ENCODE measurements at places on chromosomes 12 and 14. TPM values are rescaled to one million over a fixed set of nuclear protein-coding genes. Genes with fewer than 3 reads are reported as not detected.

CCDC196 gene
- total RNA-seq, result not detected

TBX3 gene
- total RNA-seq, result not detected

DLK1 gene
- not detected for total RNA-seq

DNA sequence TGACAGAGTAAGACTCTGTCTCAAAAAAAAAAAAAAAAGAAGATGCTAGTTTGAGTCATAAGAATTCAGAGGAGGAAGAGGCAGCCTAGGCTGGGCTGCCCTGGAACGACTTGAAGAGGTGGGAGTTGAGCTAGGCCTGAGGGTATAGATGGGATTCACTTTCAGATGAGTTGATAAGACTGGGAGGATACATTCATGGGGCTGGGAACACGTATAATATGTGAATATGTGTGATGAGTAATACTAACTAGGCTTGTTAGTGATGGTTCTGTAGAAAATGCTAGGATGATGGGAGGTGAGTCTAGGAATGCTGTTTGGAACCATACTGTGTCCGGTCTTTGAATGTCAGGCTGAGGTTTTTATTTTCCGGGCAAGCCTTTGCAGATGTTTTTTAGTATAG is 9.0 kb downstream of the PLEKHA5 start:
- no peak overlapping the region for H3K4me3 ChIP-seq
- no peaks in the 10 kb centered on the region for H3K36me3 ChIP-seq
- no peak overlapping the region for H3K27ac ChIP-seq
- peaks cover 7% of the 10 kb centered on the region for H3K27me3 ChIP-seq
- no peaks in the 10 kb centered on the region for H3K4me1 ChIP-seq

GPR162 gene
- total RNA-seq, result 0.29 TPM

DNA sequence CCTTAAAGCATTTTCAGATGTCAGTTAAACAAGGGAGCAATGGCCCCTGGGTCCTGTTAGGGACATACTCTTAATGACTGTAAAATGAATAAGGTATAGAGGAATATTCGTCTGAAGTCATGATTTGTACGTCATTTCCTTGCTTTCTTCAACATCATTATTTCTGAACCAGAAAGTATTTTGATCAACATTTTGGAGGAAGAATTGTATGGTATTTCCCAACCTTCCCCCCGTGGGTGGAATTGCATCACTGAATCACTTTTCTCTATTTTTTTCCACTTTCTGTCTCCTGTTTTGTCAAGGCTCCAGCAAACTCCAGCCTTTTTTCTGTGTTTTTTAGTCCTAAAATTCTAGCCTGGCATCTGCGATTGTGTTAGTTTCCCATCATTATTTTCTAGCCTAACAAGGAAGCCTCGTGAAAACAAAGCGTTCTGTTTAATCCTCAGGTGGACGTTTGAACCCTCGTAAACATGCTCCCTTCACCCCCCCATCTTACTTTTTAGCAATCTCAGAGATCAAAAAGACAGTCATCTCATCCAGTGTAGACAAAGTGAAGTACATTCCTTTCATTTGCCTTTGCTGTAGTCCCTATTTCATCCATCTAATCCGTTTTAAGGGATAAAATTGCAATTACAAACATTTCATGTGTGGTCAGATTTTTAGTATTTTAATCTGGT is 62.3 kb downstream of the ETV6 start:
- no peak for DNase-seq
- no peak overlapping the region for H3K27ac ChIP-seq
- peaks cover 8% of the 10 kb centered on the region for H3K4me1 ChIP-seq
- no peaks in the 10 kb centered on the region for H3K27me3 ChIP-seq
- H3K36me3 ChIP-seq, result peaks cover 27% of the 10 kb centered on the region

COX8C gene
- total RNA-seq, result not detected

TTC7B gene
- total RNA-seq, result 2.7 TPM

DNA sequence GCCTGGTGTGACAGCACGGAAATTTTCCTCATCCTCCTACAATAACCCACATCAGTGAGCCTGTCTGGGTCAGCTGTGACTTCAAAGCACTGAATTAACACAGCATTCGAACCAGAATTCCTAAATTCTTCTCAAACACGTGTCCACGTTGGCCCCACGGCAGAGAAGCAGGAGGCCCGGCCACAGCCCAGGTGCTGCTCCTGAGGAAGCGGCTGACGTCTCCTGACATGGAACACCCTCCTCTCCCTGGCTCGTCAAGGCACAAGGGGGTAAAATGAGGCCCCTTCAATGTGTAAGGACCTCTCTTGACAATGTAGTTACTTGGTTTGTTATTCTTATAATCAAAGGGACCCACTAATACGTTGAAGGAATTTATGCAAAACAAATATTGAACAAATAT is 156.3 kb upstream of the GSC start:
- no peak overlapping the region for H3K27ac ChIP-seq
- H3K27me3 ChIP-seq, result no peaks in the 10 kb centered on the region
- no peaks in the 10 kb centered on the region for H3K4me1 ChIP-seq

DNA sequence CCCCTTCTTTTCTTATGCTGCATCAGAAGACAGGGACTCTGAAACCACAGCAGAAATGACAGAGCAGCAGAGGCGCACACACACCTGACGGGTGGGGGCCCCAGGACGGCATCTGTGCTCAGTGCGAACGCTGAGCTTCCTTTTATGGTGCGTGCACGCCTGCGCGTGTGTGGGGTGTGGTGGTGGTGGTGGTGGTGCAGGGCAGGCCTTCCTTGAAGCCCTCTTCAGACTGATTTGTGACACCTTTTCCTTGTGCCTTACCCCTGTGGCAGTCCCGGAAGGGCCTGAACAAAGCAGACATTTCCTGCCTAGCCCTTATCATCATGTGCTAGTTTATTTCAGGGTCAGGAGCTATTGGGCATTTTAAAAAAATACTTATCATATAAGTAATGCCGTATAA is 75.7 kb downstream of the TSPAN9 start:
- DNase-seq, result no peak
- peaks cover 16% of the 10 kb centered on the region for H3K27me3 ChIP-seq
- no peaks in the 10 kb centered on the region for H3K4me1 ChIP-seq
- H3K4me3 ChIP-seq, result no peak overlapping the region

GRCh38 chr12:118359541-118359915 is 13.2 kb downstream of the TAOK3 start:
- H3K4me1 ChIP-seq, result peaks cover 36% of the 10 kb centered on the region
- peak overlapping the region; percentile 91 for H3K27ac ChIP-seq

GRCh38 chr12:91633734-91634357 is 451.2 kb upstream of the DCN start:
- H3K4me3 ChIP-seq, result no peak overlapping the region
- H3K27ac ChIP-seq, result no peak overlapping the region
- H3K27me3 ChIP-seq, result no peaks in the 10 kb centered on the region
- no peaks in the 10 kb centered on the region for H3K4me1 ChIP-seq
- H3K36me3 ChIP-seq, result no peaks in the 10 kb centered on the region
- DNase-seq, result no peak

GRCh38 chr12:54140588-54141388 is 48.0 kb downstream of the SMUG1 start:
- H3K4me1 ChIP-seq, result no peaks in the 10 kb centered on the region
- no peak for DNase-seq
- H3K27me3 ChIP-seq, result peaks cover 62% of the 10 kb centered on the region
- H3K27ac ChIP-seq, result no peak overlapping the region
- H3K4me3 ChIP-seq, result no peak overlapping the region

DNA sequence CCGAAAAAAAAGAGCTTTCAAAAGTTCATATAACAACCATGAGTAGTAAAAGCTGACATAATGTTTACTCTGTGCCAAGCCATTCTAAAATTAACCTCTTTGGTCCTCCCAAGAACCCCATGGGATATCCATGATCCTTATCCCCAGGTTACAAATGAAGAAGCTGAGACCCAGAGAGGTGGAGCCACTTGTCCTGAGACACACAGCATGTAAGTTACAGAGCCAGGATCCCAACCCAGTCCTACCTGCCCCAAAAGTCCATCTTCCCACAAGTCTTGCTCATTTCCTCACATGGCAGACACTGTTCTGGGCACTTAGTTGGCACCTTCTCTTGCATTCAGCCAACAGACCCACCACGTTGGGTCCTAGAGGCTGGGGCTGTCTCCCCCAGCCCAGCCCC is 37.1 kb downstream of the TRPV4 start:
- peaks cover 3% of the 10 kb centered on the region for H3K27me3 ChIP-seq
- no peaks in the 10 kb centered on the region for H3K36me3 ChIP-seq
- no peak overlapping the region for H3K27ac ChIP-seq
- H3K4me1 ChIP-seq, result no peaks in the 10 kb centered on the region
- DNase-seq, result no peak
- H3K4me3 ChIP-seq, result no peak overlapping the region

DNA sequence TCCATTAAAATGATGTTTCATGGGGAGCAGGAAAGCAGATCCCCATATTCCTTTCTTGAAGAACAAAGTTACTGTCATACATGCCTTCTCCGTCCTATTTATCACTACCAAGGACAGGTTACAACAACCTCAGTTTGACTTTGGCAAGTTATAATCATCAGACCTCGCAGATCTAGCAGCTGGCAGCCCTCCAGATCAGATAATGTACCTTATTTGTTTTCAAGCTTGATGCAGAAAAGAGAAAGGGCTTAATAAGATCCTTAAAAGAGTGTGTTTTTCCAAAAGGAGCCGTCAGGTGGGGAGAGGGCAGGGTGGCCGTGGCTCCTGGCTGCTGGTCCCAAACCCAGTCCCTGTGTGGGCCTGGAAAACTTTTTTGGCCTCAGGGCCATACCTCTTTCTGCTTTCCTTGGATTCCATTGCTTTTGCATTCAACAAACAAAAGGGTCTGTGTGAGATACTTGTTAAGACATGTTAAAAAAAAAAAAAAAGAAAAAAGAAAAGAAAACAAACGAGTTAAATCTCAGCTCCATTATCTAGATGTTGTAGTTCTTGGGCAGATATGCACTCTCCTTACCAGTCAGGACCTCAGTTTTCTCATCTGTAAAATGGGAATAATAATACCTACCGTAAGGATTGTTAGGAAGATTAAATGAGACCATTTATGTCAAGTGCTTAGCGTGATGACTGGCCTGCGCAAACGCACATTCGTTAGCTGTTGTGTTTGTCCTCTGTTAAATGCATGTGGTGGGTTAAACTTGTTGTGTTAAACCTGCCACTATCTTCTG is 64.6 kb downstream of the B4GALNT3 start:
- H3K27ac ChIP-seq, result no peak overlapping the region
- DNase-seq, result no peak
- H3K27me3 ChIP-seq, result peaks cover 3% of the 10 kb centered on the region

DNA sequence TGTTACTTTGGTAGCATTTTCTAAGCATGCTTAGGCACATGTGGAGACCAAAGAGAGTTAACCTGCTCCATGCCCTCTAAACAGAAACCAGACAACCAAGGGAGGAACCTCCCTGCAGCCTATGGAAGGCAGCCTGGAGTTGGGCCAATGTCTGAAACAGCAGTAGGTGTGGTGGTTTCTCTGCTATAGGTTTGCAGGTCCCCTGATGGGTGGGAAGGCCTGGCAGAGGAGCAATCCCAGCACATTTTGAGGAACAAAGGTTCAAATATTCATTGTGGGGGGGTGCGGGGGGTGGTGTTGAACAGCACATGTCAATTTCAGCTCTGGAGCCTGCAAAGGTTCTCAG is 65.4 kb downstream of the DACT1 start:
- H3K4me1 ChIP-seq, result no peaks in the 10 kb centered on the region
- no peak overlapping the region for H3K4me3 ChIP-seq
- H3K27ac ChIP-seq, result no peak overlapping the region
- H3K36me3 ChIP-seq, result no peaks in the 10 kb centered on the region

DNA sequence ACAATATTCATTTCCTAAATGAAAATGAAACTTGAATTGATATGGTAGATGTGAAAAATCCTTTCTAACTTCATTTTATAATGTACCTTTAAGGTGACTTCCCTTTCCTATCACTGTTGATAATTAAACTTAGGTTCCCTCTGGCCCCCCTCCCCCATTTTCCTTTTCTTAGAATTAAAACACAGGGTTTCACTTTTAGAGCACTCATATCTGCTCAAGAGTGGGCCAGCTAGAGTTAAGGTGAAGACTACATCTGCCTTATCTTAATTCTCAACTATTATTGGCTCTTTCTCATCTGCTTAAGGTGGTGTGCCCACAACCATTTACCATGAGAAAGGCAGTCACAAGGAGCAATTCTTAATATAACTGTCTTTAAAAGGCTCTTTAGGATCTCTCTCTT is 49.7 kb downstream of the LIN52 start:
- H3K4me3 ChIP-seq, result no peak overlapping the region
- H3K4me1 ChIP-seq, result peaks cover 24% of the 10 kb centered on the region
- H3K27ac ChIP-seq, result peak overlapping the region; percentile 10
- H3K27me3 ChIP-seq, result no peaks in the 10 kb centered on the region
- DNase-seq, result peak; percentile 18
- H3K36me3 ChIP-seq, result peaks cover 2% of the 10 kb centered on the region

DNA sequence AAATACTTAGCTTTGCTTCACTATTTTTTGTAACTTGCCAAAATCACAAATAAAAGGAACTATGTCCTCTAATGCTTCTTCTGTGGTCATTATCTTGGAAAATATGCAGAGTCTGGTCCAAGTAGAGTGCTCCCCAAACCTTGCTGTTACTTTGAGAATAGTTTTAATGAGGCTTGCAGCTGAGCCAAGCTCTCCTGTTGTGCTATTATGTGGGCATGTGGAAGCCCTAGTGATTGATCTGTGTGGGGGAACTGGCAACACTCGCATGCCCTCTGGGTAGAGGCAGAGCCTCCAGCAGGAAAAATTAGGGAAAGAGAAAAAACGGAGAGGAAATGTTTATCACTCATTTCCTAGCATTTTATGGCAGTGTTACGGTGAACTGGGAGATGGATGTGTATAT is 473.1 kb downstream of the EGLN3 start:
- no peak for DNase-seq
- no peaks in the 10 kb centered on the region for H3K4me1 ChIP-seq
- H3K27me3 ChIP-seq, result peaks cover 6% of the 10 kb centered on the region
- H3K4me3 ChIP-seq, result no peak overlapping the region

GRCh38 chr12:112964915-112965314 is 13.4 kb upstream of the OAS2 start:
- H3K4me1 ChIP-seq, result peaks cover 14% of the 10 kb centered on the region
- H3K4me3 ChIP-seq, result no peak overlapping the region
- H3K27ac ChIP-seq, result no peak overlapping the region
- H3K36me3 ChIP-seq, result peaks cover 91% of the 10 kb centered on the region
- DNase-seq, result no peak

GRCh38 chr12:89383235-89384049 is 31.1 kb upstream of the DUSP6 start:
- H3K36me3 ChIP-seq, result no peaks in the 10 kb centered on the region
- H3K4me1 ChIP-seq, result peaks cover 24% of the 10 kb centered on the region
- no peak for DNase-seq
- H3K27me3 ChIP-seq, result no peaks in the 10 kb centered on the region
- no peak overlapping the region for H3K27ac ChIP-seq

PMCH gene
- total RNA-seq, result not detected
